T-helper 2 cell (primary cell): ENCODE measurements at places on chromosomes 5 and 9.

- no peak for DNase-seq
Measured at GRCh38 chr5:1299961-1300360, 5.1 kb upstream of the TERT start.

- no peak for DNase-seq
Measured at GRCh38 chr5:9716838-9717281, 86.7 kb upstream of the TAS2R1 start.

DNA sequence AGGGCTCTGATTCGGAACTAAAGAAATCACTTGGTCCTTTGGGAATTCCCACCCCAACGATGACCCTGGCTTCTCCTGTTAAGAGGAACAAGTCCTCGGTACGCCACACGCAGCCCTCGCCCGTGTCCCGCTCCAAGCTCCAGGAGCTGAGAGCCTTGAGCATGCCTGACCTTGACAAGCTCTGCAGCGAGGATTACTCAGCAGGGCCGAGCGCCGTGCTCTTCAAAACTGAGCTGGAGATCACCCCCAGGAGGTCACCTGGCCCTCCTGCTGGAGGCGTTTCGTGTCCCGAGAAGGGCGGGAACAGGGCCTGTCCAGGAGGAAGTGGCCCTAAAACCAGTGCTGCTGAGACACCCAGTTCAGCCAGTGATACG, 83.4 kb downstream of the GOLPH3 start:
- DNase-seq: no peak

DNA sequence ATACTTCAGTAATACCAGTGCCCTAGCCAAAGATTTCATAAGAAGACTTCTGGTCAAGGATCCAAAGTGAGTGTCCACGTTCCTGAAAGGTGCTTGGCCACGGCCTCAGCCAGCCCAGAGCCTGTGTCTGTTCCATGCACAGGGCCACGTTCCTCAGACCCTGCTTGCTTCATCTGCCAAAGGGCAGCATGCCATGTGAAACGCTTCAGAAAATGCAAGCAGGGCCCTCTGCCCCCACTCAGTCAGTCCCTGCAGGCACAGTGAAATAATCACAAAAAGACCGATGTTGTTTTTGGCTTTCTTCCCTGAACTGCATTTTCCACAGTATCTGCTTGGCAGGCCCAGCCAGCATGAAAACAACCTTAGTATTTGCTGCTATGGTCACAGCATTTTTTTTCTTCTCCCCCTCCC, 85.5 kb upstream of the CTSL start:
- no peak for DNase-seq

DNA sequence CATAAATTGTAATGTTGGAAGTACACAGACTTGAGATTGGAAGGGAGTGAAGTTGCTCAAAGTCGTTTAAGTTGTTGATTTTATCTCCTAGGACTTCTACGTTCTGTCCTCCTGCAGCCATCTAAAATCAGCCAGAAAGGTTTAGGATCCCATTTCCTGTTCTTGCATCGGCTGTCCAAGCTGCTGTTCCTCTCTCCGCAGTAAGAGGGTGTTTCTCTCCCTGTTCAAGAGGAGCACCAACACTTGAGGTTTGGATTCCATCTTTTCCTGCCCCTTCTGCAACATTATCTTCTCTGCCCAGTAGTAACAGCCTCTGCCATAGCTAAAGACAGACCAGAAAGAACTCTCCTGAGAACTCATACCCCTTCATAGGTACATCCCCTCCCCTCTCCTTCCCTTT, 373.4 kb downstream of the GADD45G start:
- no peak for DNase-seq

- no peak for DNase-seq
Measured at GRCh38 chr9:75939536-75940111, 49.2 kb downstream of the PCSK5 start.

- no peak for DNase-seq
Measured at GRCh38 chr5:90162324-90162723, 247.2 kb downstream of the CETN3 start.
